ENCODE measurements at places on chromosomes 11 and 22.

GRCh38 chr11:111531687-111532364, 8.7 kb upstream of the LAYN start:
- DNase-seq, result peak; percentile 43

DNA sequence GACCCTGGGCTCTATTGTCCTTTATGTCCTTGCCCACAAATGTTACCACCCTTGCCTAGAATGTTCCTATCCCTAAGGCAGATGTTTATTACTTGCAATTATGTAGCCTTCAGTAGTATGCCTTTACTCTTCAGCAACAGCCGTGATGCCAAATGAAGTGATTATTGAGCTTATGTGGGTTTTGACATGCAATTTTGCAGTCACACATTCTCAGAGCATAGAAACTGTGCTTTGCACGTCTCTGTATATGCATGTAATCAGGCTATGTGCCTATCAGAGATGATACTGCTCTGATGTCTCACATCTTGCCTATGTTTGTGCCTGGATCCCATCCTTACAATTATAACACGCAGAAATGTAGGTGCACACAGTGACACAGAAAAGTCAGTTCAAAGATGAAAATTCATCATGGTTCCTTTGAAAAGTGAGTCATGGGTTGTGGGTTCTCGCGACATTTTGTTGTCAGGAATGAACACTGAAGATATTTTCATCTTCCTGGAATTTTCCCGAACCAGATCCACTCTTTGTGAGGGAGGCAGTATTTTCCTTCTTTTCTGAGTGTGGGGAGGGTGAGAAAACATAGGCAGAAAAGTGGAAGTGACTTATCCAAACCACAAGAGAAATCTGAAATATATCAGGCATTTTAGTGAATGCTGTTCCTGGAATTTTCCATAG, 81.1 kb downstream of the BMAL1 start:
- no peak for DNase-seq

DNA sequence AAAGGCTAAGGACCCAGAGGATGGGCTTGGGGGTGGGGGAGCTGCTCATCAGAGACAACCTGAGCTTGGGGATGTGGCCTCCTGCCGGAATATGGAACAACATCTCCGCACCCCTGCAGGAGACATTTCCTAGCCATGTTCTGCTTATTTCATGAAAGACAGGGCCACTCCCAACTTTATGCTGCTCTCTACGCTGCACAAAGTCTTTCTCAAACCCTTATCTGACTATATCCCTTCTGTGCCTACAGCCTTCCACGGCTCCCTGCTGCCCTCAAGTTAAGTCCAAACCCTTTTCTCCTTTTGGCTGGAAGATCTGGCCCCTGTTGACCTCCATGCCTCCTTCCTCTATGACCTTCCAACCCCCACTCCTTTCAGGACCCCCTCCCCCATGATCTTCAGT, 562.0 kb downstream of the MN1 start:
- no peak for DNase-seq

DNA sequence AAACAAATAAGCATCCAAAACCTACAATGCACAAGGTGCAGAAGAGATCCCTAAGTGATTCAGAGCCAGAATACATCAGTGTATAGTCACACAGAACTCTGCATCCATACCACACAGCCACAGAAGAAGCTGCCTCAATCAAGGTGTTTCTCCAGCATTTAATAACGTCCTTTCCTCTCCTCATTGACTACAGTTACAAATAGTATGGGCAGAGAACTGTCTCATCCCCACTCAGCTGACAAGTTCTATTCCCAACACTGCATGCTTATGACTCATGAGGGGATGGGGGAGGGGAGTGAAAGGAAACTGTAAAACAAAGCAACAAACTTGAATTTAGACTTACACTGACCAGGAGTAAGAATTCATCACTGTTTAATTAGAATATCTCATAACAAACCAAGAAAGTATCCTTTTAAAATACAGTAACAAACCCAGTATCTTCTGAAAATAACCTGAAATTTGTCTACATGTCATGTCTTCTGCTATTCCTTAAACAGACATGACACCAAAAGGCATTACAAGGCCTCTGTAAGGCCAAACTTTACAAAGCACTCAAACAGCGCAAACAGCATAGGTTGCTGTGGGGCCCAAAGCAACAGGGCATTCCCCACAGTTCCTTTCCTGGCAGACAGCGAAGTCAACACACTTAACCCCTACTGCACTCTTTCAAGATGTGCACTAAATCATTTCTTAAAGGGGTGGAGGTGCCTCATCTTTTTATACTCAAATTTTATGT, 29.3 kb downstream of the CELF1 start:
- DNase-seq, result peak; percentile 51

DNA sequence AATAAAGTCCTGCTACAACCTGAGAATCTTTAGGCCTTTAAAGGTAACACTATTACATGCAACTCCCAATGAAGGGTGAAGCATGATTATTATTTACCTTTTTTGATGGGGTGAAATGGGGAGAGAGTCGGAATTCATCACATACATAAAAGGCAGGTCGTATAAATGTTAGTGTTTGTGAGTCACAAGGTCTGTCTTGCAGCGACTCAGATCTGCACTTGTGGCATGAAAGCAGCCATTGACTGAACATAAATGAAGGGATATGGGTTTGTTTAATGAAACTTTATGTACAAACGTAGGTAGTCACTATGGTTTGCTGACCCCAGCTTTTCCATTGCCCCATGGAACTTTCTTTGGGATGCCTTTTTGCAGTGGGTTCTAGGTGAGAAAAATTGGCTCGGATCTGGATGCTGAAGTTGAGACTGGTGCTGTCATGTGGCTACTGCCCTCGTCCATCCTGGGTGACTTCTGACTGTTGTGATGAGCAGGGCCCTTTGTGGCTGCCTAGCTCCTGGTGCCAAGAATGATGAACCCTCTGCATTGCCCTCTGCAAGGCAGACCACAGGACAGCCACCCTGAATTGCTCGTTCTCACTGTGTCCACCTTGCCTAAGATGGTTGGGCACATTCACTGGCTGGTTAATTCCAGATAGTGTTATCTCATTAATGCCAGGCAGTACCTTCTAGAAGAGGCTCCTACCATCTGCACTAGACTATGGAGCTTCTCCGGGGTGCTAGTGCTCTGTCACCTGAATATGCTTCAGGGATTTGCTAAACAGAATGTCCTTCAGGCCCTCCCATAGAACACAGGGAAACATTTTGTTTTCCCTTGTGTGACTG, 11.3 kb downstream of the GGTLC2 start:
- DNase-seq, result no peak

DNA sequence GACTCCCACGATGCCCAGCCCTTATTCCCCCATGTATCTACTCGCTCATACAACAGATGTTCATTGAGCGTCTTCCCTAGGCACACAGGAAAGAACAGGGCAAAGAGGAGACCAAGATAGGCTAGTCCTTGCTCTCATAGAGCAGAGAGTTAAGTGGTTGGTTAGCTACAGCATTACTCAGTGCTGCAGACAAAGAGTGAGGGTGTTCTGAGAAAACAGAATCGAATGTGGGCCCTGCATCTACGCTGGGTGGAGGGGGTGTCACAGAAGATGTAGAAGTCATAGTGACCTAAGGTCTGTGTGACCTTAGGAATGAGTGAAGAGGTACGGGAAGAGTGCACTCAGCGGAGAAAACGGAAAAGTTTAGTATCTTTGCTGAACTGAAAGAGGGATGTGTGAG, 12.3 kb downstream of the PSMD13 start:
- no peak for DNase-seq

GRCh38 chr22:48631288-48631863, 1196.3 kb downstream of the BRD1 start:
- DNase-seq, result no peak

DNA sequence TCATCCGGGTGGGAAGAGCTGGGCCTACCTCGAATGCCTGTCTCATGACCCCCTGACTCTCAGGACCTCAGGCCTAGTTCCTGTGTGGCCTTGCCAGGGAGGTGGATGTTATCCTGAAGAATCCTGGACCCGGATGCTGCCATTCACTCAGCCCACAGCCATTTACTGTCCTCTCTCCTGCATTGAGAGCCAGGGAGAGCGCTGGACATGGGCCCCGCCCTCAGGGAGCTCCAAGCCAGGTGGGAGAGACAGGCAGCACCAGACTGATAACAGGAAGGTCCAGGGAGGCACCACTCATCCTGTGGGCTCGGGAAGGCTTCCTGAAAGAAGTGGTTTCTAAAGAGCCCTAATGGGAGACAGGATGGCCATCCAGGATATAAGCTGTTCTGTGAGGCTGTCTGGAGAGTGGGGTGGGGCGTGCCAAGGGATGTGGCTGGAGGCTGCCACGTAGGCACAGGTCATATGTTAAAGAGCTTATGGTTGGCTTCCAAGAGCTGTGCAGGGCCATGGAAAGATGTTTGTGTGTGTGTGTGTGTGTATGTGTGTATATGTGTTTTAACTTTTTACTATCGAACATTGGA, 8.6 kb downstream of the SERPINH1 start:
- DNase-seq, result no peak

DNA sequence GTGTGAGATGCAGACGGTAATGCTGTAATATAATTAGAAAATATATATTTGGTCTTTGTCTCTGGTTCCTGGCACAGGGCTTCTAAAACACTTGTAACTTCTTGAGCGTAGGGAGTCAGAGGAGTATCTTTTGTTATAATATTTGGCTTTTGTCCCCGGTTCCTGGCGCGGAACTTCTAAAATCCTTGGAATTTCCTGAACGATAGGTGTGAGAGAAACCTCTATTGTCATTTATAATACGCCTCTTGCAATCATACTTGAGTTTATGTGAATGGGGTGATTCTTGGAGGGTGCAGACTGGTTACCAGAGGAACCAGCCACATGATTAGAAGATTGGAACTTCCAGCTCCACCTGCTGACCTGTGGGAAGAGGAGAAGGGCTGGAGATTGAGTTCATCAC, 54.1 kb upstream of the ZBED5 start:
- no peak for DNase-seq

- DNase-seq, result no peak
Measured at GRCh38 chr11:5368502-5369043, 15.0 kb upstream of the OR51M1 start.

DNA sequence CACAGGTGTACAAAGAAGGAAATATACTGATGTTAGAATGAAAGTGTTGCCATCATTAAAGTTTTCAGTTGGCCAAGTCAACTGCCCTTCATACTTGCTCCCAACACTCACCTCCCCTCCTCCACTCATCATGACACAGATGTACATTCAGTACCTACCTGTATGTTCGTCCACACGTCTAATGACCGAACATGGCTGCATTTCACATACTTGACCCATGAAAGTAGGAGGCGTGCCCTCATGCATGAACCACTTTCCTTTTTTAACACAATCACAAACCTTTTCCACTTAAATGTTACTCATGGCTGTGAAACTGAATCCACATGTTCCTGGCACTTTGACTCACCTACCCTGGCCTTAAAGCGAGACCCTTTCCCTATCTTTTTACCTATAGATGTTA, 3.2 kb upstream of the BUD13 start:
- no peak for DNase-seq

GRCh38 chr22:47259049-47259448, 496.6 kb downstream of the TBC1D22A start:
- no peak for DNase-seq

GRCh38 chr11:133515107-133515506, 17.2 kb downstream of the OPCML start:
- DNase-seq, result no peak

GRCh38 chr11:117906710-117907109, 22.5 kb downstream of the TMPRSS13 start:
- no peak for DNase-seq

- no peak for DNase-seq
Measured at GRCh38 chr11:95736809-95737208, 52.8 kb downstream of the FAM76B start.

- DNase-seq, result no peak
Measured at GRCh38 chr11:93236741-93237675, 39.2 kb upstream of the SLC36A4 start.

DNA sequence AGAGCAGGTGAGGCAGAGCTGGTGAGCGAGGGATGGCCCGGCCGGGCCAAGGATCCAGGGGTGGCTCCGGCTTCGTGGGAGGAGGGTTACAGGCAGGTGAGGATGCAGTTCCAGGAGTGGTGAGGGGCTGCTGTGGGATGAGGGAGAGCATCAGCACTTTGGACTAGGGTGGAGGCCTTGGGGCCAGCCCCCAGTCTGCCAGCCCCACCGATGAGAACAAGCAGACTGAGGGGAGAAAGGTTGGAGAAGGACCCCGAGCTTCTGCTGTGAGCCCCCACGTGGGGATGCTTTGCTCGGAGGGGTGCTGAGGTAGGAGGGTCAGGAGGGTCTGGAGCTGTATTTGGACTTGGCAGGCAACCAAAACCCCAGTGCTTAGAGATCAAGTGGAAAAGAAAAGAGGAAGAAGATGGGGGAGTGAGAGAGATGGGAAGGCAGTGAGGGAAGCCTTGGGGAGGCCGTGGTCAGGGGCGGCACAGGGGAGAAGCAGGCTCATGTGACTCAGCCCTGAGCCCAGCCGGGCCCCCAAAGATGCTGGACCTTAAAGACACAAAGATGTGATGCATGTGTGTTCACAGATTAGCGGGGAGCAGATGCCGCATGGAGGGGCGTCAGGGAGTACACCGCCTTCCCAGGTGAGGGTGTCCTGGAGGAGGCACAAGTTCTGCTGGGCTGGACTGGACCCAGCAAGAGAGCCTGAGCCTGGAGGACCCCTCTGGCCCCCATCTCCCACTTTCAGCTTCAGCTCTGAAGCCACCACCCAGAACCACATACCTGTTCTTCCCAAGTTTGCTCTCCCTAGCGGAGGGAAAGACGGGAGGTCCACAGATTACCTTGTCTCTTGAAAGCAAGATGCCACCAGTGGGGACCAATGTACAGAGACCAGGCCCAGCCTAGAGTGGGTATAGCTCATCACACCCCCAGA, 91.3 kb downstream of the CDKN1C start:
- no peak for DNase-seq

DNA sequence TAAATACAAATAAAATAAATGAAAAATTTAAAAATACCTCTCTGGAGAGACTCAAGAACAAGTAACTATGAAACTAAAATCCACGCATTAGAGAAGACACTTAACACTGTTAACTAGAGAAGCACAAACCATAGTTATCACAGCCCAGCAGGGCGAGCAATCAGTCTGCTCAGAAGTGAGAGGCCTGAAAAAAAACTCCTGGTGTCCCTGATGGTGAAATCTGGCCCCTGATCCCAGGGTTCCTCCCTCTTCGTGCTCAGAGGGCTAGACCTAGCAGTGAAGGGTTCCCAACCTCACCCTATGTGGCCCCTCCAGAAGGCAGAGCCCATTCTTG, 49.7 kb upstream of the VPREB1 start:
- no peak for DNase-seq

DNA sequence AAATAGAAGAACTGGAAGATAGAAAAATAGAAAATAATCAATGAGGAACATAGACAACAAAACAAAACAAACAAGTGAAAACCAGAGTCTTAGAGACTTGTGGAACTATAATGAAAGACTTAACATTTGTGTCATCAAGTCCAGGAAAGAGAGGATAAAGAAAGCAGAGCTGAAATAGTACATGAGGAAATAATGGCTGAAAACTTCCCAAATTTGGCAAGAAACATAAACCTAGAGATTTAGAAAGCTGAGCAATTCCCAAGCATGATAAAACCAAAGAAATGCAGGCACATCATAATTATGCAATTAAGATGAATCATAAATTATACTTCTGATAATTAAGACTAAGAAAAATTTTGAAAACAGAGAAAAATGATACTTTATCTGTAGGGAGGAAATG, 614.5 kb downstream of the ETS1 start:
- no peak for DNase-seq
